ENCODE measurements at places on chromosomes 12 and 14.

GRCh38 chr12:29113101-29113500 lies 36.0 kb upstream of the FAR2 start:
- DNase-seq, result no peak

DNA sequence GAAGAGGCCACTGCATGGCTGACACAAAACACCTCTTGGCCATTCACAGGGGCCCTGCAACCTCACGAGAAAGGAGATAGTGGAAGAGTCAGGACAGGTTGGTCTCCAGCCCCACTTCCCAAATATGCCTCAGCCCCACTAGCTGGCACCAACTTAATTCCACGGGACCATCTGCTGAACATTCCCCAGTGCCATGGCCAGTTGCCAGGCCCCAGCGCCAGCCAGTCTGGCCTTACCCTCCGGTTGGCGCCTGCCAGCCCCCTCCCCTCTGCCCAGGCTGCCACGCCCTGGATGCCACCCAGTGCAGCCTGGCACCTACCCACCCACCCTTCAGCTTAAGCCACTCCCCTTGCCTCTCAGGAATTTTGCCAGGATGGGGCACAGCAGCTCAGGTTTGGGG lies 21.2 kb upstream of the HSPB8 start:
- no peak for DNase-seq

DNA sequence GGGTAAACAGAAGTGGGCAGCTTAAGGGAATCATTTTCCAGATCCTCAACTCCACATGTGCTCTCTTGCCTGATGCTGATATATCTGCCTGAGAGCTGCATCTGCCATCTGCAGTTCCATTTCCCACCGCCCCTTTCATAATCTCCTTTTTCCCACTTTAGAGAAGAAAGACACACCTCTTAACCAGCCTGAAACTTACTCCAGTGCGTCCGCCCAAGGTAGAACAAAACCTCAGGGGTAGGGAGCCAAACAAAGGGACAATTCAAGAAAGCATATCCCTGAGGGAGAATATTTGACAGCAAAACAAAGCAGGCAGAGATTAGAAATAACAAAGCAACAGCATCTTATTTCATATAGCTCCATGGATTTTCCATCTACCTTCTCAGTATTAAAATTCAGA lies 4.3 kb downstream of the MDM1 start:
- DNase-seq, result no peak

DNA sequence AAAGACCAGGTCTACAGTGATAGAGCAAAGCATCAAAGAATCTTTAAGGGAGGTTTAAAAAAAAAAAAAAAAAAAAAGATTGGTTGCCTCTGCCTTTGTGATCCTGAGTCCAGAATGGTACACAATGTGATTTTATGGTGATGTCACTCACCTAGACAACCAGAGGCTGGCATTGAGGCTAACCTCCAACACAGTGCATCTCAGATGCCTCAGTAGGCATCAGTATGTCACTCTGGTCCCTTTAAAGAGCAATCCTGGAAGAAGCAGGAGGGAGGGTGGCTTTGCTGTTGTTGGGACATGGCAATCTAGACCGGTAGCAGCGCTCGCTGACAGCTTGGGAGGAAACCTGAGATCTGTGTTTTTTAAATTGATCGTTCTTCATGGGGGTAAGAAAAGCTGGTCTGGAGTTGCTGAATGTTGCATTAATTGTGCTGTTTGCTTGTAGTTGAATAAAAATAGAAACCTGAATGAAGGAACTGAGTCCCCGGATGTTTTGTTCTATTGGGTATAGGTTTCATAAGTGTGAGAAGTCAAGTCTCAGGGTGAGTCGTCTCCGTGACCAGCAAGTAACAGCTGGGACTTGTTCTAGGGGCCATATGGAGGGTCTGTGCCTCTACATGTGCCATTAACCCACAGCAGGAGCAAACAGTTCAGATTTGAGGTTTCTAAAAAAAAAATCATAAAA lies 9.3 kb downstream of the PEBP1 start:
- DNase-seq, result no peak

GRCh38 chr12:107597695-107598410 lies 87.7 kb upstream of the PWP1 start:
- no peak for DNase-seq
